ENCODE measurements at places on chromosomes 2 and 18.

DNA sequence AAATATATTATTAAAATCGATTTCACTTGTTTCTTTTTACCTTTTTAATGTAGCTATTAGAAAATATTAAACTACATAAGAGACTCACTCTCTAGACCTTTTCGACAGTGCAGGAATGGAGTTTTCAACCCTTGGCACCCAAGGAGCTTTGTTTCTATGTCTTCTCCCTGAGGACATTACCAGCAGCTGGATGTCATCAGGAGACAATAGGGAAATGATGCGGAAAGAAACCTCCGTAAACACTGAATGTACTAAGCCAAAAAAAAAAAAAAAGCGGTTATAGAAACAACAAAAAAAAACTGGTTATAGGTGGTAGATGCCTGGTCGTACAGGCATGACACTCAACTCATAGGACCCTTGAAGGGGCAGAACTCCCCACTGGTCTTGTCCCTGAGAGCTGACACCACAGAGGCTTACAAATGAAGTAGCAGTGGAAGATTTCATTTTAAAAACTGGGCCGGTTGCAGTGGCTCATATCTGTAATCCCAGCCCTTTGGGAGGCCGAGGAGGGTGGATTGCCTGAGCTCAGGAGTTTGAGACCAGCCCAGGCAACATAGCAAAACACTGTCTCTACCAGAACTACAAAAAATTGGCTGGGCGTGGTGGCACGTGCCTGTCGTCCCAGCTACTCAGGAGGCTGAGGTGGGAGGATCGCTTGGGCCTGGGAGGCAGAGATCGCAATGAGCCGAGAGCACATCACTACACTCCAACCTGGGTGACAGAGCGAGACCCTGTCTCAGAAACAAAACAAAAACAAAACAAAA, 23.8 kb downstream of the THAP4 start:
- no peak for DNase-seq

- no peak for DNase-seq
These were observed 133.4 kb upstream of the ITGA6 start for GRCh38 chr2:172293952-172294351.

DNA sequence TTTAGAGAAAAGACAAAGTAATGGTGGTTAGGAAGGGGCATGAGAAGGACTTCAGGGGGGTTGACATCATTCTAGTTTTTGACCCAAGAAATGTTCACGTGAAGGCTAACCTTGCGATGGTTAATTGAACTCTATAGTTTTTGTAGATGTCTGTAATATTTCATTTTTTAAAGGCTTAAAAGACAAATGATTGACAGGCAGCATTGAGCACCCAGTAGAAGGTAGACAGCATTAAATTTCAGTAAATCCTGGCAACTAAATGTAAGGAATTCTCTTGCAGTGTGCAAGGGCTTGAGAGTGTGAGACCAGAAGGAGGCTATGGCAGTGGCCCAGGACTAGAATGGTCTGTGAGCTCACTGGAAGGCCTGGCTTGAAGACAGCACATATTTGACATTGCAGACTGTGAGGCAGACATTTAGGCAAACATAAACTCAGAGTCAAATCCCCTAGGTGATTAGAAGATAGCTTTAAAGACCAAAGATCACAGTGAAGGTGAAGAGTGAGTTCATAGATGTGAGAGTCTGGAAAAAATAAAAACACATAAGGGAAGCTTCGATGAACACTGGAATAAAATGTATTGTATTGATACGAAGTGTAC, 100.1 kb upstream of the MAP4K4 start:
- DNase-seq, result no peak

DNA sequence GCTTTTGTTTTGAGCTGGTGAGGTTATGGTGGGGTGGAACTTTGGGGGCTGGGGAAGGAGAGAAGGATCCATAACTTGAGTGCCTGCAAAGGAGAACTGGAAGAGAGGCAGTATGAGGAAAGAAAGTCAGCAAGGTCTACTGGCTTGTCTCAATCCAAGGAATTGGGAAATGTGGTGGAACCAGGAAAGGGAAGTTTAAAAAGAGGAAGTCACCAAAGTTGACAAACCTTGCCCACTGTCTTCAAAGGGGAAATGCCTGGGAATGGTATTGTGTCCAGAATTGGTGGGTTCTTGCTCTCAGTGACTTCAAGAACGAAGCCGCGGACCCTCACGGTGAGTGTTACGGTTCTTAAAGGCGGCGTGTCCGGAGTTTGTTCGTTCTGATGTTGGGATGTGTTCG, 304.1 kb upstream of the FAM98A start:
- DNase-seq, result no peak

GRCh38 chr2:84085562-84085961, 373.5 kb downstream of the SUCLG1 start:
- DNase-seq, result no peak

- DNase-seq, result no peak
These were observed 774.4 kb downstream of the DCC start for GRCh38 chr18:53114441-53114840.

DNA sequence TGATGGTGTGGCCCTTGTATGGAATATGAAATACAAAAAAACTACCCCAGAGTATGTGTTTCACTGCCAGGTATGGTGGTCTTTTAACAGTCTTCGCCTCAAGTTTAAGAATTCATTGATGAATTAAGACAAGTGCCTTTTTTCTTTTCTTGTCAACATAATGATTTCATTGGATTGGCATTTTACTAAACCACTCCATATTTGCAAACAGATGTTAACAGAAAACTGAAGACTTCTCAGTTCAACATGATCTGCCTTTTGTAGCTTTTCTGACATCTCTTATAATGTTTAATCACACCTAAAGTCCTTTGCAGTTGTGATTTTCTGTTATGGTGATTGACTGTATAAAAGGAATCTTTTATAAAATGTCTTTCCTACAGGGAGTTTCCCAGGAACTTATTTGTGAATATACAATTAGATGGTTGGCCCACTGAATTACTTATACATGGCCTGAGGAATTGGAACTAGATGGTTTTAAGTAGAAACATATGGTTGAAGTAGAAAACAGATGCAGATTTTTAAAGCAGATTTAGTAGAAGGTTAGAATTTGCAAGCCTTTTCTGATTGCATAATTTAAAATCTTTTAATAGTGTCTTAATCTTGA, 39.7 kb downstream of the DYNC1I2 start:
- no peak for DNase-seq

- no peak for DNase-seq
These were observed 21.3 kb downstream of the NOL10 start for GRCh38 chr2:10668402-10669012.

- DNase-seq, result no peak
These were observed 32.1 kb downstream of the MBD2 start for GRCh38 chr18:54192415-54192814.
